ENCODE measurements at places on chromosomes 11 and 22.

DNA sequence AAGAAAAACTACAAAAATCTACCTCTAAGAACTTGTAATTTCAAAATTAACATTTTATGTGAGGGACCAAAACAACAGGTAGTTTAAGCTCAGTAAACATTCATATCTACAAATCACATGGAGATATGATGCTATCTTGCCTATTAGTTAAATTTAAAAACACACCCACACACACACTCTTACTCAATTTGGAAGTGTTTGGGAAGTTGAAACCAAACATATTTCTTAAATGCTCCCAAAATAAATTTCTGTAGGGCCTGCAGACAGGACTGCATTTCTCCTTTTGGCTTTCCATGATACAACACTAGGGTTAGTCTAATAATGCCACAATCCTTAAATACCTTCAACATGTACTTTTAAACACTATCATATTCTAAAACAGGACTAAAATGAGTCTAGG is 7.0 kb downstream of the PITPNB start:
- DNase-seq: no peak

DNA sequence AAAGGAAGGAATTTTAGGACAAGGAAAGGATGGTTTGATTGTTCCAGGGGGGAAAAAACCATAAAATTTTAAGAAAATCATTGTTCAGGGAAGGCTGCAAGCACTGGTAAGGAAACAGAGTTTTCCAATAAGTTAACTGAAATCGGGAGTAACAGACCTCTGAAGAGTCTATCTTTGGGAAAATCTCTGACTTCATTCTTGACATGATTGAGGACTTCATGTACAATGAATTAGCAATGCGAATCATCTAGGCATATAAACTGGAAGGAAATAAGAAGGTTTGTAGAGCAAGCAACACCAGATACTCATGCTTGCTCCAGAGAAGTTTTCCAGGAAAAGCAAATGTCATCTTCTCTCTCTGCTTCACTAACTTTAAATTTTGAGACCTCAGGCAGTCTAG is 18.5 kb downstream of the APLP2 start:
- DNase-seq: no peak

- DNase-seq: no peak
These were observed 5.8 kb downstream of the SHANK2 start for GRCh38 chr11:71246559-71246958.

DNA sequence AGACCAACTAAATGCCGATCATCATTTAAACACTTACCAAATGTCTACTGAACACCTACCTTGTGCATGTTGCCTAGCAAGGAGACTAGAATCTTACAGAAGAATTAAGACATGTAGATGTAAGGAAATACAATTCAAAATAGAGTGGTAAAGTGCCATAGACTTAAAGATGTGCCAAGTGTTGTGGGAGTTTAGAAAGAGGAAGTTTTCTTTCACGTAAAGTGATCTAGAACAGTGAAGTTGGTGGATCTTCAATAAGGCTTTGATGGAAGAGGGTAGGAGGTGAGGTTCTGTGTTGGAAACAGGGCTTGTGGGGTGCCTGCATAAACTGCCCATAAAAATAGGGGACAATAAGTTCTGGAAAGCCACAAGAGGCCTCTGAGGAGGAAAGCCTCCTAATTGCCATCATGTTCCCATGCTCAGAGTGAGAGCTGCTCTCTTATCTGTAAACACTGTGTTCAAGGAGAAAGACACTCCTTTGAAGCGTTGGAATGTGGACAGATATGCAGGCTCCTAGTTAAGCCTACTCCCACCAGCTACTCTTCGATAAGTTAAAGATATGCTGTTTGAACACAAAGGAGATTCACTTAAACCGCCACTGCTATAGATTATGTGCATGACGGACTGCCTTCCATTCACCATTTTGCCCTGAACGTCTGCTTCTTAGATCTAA is 66.7 kb downstream of the HSD17B12 start:
- no peak for DNase-seq

- DNase-seq: no peak
These were observed 281.0 kb upstream of the CTSC start for GRCh38 chr11:88618327-88619070.

GRCh38 chr11:19766206-19766605 is 53.6 kb downstream of the NAV2 start:
- DNase-seq: no peak

- DNase-seq: no peak
These were observed 5.4 kb downstream of the PCF11 start for GRCh38 chr11:83162377-83162776.

GRCh38 chr11:67437809-67438157 is 301 bp upstream of the PTPRCAP start:
- no peak for DNase-seq

DNA sequence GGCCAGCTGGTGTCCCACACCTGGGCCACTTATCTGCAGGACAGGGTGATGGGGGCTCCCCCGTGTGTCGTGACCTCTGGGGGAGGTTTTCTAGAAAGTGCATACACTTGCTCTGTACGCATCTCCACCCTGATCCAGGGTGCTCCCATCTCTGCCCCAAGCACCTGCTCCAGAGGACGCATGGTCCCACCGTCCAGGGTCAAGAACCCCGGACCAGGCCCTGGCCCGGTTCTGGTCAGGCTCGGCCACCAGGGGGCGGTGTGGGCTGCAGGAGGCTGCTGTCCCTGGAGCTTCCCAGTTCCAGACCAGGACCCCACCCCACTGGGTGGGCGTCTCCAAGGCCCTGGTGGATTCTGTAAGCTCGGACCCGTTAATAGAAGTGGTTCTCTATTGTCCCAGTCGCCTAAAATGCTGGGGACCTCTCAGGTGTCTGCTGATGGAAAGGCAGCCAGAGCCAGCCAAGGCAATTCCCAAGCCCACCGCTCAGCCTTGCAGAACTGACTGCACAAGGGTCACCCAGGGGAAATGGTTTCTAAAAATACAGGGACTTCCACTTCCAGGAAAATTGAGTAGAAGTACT is 34.7 kb upstream of the SEPTIN5 start:
- no peak for DNase-seq

DNA sequence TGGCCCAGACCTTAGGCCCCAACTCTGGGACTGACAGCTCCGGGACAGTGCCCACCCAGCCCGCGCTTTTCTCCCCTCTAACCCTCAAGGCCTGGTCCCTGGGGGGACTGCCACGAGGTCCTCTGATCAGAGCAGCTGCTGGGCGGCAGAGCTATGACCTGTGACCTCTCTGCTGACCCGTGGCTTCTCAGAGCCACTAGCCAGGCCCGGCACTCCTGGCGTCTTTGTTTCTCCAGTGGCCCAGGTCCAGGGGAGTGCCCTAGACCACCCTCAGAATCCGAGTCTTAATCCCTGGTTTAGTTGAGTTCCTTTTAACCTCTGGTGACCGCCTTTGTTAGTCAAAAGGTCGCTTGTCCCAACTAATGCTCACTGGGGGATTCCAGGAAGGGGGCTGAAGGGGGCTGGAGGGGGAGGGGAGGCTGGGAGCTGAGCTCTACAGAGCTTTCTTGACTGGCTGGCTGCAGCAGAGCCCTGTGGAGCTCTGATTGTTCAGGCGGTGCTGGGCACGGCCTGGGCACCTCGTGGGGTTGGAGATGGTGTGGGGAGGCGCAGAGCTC is 1.2 kb downstream of the FBLN1 start:
- no peak for DNase-seq
